Tibial nerve (tissue), 4 donors: ENCODE measurements at places on chromosomes 3 and 15. TPM values are rescaled to one million over a fixed set of nuclear protein-coding genes. Genes with fewer than 3 reads are reported as not detected.

GXYLT2 gene
- total RNA-seq, result 33.6 TPM

SOX2 gene
- total RNA-seq, result 50.5 TPM

GRCh38 chr15:68989541-68990230, 24.8 kb upstream of the NOX5 start:
- no peak overlapping the region for H3K27ac ChIP-seq
- no peaks in the 10 kb centered on the region for H3K4me1 ChIP-seq
- H3K27me3 ChIP-seq, result no peaks in the 10 kb centered on the region
- no peak overlapping the region for H3K4me3 ChIP-seq
- H3K36me3 ChIP-seq, result no peaks in the 10 kb centered on the region

DNA sequence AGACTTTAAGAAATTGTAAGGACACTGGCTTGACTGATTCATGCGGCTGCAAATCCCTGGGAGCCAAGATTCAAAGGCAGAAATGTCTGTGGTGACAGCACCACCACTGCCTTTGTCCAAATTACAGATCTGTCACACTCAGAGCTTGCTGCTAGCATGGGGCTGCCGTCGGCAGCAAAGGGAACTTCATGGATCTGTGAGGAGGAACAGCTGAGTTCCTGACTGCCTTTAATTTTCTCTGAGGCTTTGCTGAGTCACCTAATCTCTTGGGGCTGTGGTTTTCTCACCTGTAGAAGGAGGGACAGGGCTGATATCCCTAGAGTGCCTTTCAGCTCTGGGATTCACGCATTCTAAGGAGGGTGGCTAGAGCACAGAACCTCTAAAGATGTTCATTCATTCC, 4.1 kb upstream of the PAK6 start:
- H3K36me3 ChIP-seq, result no peaks in the 10 kb centered on the region
- H3K27ac ChIP-seq, result no peak overlapping the region
- no peak for DNase-seq
- peaks cover 17% of the 10 kb centered on the region for H3K4me1 ChIP-seq
- no peaks in the 10 kb centered on the region for H3K27me3 ChIP-seq
- no peak overlapping the region for H3K4me3 ChIP-seq

GOLGA8G gene
- not detected for total RNA-seq
